ENCODE measurements at places on chromosomes 2 and 18. TPM values are rescaled to one million over a fixed set of nuclear protein-coding genes. Genes with fewer than 3 reads are reported as not detected.

DNA sequence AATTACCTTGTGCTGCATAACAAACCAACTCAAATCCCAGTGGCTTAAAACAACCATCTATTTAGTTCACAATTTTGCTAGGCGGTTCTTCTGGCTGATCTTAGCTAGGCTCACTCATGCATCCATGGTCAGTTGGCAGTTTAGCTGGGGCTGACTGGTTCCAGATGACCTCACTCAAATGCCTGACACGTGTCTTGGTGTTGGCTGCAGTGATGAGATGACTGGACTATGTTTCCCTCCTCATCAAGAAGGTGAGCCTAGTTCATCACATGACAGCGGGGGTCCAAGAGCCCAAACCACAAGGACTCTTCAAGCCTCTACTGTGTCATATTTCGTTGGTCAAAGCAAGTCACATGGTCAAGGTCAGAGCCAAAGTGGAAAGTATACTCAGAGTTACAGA lies 42.7 kb upstream of the ACTR3 start:
- no peak for DNase-seq

DNA sequence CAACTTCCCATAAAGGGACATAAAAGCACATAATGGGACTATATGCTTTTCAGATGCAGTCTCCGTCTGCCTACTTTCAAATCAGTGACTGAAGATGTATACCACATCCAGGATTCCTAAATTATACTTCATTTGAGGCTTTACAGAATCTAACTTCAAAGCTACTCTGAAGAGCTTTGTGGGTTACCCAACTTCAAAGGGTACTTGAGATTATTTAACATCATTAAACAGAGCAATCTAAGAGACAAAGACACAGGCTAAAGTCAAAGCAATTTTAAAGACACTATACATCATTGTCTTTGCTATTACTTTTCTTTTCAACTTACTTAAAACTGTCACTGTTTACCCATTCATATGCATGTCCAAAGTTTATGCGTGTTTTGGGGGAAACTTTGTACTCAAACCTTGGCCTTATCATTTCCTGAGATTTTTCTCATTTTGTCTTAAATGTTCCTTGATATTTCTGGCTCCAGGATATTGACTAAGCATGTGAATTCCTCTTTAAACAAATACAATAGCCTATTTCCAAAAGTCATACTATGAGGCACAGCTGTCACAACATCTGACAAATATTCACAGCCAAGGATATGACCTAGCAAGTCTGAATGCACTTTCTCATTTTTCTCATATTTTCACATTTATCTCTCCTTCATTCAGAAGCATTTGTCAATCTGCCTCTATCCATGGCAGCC lies 1985.1 kb upstream of the PIK3C3 start:
- DNase-seq, result no peak

GRCh38 chr2:212177724-212178123 lies 360.9 kb downstream of the ERBB4 start:
- no peak for DNase-seq

- no peak for DNase-seq
Observed at GRCh38 chr2:233210843-233211547, 40.5 kb upstream of the ATG16L1 start.

DNA sequence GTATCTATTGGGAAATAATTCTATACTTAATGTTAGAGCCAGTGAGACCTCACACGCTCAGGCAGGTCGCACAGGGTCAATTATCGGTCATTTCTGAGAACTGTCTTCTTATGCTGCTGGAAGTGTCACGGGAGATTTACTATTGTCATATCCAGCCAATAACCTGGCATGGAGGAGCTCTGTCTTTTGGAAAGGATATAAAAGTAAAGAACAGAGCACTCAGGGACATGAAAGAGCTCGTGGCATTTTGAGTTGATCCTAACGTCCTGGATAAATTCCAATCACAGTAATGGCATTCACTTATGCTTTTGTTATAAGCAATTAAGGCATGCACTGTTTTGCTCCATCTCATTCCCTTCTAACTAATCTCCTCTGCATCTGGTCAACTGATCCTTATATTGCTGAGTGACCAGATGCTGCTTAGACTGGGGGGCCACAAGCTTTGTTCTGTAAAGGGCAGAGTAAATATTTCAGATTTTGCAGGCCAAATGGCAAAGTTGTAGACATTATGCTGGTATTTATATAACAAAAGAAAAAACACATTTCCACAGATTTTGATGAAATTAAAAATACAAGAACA lies 453.5 kb upstream of the SMIM21 start:
- DNase-seq, result no peak

ACADL gene
- total RNA-seq, result not detected

LONRF2 gene
- not detected for total RNA-seq

KCNF1 gene
- not detected for total RNA-seq
